ENCODE measurements at places on chromosomes 2 and 18.

DNA sequence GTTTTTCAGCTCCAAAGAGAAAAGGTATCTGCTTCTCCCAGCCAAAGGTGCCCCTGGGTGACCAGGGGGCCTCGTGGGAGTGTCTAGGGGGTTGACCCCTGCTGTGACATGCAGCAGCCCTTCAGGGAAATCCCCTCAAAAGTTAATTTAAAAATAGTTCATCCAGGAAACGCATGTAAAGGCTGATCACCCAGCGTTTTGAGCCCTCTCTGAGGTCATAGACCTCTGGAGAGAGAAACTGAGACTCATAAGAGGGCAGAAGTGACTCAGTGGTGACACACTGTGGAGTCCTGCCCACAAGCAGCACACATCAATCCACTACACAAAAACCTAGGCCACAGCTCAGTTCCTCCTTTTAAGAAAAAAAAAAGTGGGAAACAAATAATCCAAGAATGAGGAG, 11.9 kb downstream of the GAL3ST2 start:
- DNase-seq: no peak

- DNase-seq: no peak
Measured at GRCh38 chr2:10451819-10452218, 3.7 kb upstream of the ODC1 start.

- no peak for DNase-seq
Measured at GRCh38 chr18:25560369-25560768, 208.4 kb upstream of the ZNF521 start.

- DNase-seq: peak; percentile 58
Measured at GRCh38 chr2:225282858-225283710, 116.4 kb upstream of the NYAP2 start.

DNA sequence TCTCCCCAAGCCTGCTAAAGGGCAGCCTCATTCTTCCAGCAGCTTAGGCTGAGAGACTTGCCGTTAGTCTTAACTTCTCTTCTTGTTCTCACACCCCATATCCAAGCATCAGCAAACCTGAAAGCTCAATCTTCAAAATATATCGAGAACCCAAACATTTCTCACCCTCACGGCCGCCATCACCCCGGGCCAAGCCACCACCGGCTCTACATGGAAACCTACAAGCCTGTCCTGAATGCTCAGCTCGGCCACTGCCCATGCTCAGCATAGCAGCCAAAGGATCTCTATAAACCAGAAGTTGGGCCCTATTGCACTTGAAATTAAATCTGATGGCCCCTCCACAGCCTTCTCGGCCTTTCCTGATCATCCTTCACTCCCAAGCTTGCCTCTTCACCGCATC, 2.1 kb downstream of the HS1BP3 start:
- no peak for DNase-seq

DNA sequence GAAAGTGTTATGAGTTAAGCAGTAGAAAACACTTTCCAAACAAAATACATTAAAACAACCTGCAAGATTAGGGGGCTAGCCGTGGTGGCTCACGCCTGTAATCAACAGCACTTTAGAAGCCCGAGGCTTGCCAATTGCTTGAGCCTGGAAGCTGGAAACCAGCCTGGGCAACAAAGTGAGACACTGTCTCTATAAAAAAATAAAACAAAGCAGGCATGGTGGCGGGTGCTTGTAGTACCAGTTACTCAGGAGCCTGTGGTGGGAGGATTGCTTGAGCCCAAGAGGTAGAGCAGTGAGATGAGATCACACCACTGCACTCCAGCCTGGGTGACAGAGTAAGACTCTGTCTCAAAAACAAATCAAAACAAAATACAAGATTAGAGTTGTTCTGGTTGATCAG, 208.3 kb downstream of the ERBB4 start:
- DNase-seq: no peak

- DNase-seq: no peak
Measured at GRCh38 chr2:120294008-120294340, 41.3 kb downstream of the RALB start.

Data from hematopoietic multipotent progenitor cell treated with erythropoietin and hydrocortisone succinate and interleukin-3 and kit ligand, for 6 days (in vitro differentiated cells).